ENCODE measurements at places on chromosomes 3 and 15.

DNA sequence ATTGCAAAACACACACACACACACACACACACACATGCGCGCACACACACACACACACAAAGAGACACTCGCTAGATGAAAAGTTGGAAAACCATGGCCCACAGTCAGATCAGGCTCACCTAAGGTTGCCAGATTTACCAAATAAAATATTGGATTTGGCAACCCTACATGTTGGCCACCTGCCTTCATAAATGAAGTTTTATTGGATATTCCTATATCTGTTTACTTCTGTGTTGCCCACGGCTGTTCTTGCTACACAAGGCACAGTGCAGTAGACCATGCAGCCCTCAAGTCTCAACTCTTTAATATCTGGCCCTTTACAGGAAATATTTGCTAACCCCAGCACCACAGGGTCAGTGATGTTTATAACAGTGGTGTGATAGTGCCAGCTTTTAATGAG, 445.0 kb upstream of the PROK2 start:
- DNase-seq: no peak

DNA sequence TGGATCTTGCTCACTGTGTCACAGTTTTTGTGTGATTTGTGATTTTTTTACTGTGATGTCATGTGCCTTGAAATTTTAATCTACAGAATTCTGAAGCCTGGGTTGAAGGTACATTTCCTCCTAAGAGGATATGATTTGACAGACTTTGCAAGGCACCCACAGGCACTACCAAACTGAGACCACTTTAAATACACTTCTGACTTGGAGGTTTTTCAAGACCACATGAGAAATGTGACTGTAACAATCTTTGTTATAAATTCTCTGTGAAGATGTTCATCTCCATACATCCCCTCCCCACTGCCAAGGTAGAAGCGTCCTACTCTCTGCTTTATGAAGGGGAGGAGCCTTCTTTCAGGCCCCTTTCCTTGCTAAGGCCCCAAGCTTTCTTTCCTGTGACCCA, 22.8 kb downstream of the UBXN7 start:
- DNase-seq: no peak

DNA sequence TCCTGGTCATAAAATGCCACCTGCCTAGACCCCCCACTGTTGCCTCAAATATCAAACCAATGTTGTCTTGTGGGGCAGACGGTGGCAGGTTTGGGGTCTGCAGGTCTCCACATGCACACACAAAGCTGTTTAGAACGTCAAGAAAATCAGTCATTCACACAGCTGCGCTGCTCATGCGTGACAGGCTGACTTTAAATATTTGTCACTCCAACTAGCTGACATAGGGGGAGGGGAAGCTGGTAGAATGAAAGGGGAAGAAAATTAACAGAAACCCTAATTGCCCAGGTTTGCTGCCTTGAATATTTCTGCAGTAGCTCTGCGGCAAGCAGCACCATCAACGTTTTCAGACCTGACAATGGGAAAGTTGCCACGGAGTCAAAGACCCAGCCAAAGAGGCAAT, 201.8 kb downstream of the ABHD5 start:
- no peak for DNase-seq

GRCh38 chr3:196638861-196639482, 522 bp upstream of the NRROS start:
- DNase-seq: no peak

DNA sequence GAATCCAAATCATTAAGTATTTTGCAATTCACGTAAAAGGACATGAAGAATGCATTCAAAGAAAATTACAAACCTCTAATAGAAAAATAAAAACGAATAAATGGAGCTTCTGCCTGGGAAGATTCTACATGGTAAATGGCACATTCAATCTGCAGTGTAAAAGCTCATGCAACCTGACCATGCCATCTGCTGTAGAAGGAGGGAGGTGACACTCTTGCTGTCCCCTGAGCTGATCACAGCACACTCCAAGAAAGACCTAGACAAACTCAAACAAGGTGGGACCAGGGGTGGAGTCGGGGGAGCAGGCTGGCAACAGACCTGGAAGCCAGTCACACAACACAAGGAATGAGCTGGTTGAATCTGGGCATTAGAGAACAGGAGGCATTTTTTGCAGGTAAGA, 101.8 kb downstream of the BDH1 start:
- DNase-seq: no peak

GRCh38 chr15:64216196-64216595, 53.4 kb upstream of the PPIB start:
- DNase-seq: no peak

DNA sequence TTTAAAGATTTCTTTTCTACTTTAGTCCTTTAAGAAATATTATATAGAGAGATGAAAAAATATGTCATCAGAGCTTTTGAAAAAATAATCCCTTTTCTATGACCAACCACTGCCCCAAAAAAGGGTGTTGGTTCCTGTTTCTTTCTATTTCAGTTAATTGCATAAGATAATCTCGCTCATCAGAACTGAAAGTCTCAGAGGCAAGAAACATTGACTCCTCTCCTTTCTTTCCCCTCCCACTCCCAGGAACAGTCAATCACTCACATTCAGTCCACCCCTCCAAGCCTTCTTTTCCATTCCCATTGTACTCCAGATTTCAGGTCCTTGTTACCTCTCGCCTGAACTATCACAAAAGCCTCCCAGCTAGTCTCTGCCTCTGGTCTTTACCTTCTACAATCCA, 153.7 kb upstream of the ABI3BP start:
- DNase-seq: no peak

DNA sequence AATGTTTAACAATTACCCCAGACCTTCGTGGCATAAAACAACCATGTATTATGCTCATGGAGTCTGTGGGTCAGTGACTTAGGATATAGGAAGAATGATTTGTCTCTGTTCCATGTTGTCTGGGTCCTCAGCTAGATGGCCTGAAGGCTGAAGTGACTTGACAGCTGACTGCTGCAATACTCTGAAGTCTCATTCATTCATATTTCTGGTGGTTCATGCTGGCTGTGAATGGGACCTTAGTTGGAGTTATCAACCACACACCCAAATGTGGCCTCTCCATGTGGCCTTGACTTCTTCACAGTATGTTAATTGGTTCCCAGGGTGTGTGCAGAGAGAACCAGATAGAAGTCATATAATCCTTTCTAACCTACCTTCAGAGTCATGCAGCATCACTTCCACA, 145.1 kb upstream of the BFSP2 start:
- DNase-seq: no peak

DNA sequence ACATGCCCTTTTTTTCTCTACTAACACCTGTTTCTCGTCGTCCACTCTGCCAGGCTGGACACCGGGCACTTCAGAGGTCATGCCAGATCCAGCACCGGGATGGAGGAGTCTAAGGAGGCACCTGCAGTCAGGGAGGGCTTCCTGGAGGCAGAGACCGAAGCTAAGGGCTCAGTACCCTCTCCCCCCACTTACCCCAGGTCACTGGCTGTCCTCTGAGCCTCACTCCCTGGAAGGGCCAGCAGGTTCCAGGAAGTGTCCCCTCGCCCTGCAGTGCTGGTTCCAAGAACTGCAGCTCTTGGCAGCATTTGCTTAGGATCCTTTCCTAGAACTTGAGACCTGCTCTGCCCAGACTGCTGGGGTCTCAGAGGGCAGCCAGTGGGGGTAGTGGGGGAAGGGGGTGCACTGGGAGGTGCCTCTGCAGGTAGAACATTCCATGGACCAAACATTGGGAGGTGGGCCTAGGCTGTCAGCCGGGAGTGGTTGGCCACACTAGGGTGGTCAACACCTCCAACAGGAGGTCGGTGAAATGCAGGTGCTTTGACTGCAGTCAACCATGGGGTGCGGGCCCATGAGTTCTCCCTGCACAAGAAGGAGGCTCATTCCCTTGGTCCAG, 11.3 kb downstream of the CISH start:
- no peak for DNase-seq

DNA sequence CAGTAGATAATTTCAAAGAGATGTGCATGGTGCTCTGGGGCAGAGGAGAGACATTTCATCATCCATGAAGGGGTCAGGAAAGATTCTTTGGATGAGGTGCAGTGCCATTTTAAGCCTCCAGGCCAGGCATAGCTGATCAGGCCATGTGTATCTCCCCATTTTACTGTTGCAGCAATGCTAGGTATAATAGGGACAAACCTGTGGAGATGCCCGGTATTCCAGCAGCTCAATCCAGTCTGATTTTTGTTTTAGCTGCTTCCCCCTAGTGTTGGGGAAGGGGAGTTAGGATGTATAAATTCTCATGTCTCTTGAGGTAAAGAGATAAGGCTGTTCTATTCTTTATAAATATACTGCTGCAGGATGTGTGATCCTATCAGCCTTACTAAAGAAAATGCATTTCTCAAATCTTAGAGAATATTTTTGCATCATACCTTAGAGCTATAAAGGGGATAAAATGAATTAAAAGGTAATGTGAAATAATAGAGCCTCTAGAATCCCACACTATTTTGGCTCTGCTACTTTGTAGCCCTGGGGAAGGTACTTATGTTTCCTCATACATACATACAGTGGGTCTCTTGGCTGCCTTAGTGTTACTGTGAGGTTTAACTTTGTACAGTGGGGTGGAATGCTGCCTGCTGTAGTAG, 5.2 kb downstream of the CDV3 start:
- DNase-seq: no peak

DNA sequence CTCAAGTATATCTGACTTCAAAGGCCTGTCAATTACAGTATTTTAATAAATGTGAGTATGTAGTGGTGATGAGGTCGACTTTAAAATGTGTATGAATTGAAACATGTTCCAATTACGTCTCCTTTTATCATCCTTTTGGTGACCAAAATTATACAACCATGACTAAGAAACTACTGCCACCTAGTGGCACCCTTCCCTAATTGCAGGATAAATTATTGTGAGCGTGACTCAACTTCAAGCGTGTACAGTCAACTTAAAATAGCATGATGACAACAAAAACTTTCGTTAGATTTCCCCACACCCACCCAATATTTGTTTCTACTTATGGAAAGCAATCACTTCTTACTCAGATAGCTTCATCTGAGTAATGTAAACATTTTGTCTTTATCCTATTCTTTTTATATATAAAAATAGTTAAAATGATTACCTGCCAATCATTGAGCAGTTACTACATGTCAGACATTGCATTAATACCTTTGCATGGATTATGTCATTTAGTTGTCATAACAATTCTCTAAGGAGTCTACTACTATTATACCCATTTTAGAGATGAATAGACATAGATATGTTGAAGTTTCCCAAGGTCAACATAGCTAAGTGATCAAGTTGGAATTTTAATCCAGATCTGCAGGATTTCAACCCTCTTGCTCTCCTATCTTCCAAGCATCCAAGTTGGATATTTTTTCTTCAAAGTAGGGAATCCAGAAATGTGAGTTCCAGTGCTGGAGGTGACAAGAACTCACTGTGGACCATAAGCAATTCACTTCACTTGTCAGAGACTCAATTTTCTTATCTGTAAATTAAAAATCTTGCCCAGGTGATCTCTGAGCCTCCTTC, 106.0 kb downstream of the MEX3B start:
- no peak for DNase-seq

GRCh38 chr3:56133423-56133822, 334.8 kb downstream of the ERC2 start:
- no peak for DNase-seq

DNA sequence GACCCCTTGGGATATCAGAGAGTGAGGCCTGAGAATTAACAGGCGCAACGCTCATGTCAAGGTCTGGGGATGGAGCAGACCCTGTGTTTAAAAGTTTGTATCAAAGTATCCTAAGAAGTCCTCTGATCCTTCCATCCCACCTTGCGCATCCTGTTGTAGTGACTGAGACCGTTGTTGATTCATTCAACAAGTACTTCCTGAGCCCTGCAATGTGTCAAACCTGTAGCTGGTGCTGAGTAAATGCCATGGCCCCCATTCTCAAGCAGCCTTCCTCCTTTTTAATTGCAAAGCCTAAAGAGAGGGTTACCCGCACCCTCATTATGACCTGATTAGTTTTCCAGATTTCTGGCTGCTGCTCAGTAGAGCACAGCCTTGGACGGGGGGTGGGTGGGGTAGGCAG, 46.4 kb downstream of the RPLP1 start:
- DNase-seq: no peak

- DNase-seq: no peak
These were observed 149.8 kb downstream of the ZNF385D start for GRCh38 chr3:21601178-21601577.

GRCh38 chr15:68370768-68371151, 61.2 kb downstream of the ITGA11 start:
- DNase-seq: no peak

GRCh38 chr3:123626881-123627280, 42.0 kb upstream of the HACD2 start:
- DNase-seq: no peak

DNA sequence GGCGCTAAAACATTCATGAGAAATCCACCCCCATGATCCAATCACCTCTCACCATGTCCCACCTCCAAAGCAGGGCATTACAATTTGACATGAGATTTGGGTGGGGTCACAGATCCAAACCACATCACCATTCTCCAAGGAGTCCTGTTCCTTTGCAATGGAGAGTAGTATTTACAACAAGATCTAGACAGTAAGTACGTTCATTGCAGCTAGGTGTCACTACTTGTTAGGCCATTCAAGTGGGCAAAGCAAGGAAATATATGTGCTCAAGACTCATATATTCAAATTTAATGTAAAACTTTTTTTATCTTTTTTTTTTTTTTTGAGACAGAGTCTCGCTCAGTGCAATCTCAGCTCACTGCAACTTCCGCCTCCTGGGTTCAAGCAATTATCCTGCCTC, 79.3 kb downstream of the AQP9 start:
- DNase-seq: no peak

- DNase-seq: no peak
These were observed 2.2 kb downstream of the ICE2 start for GRCh38 chr15:60476713-60477112.

- no peak for DNase-seq
These were observed 331.1 kb downstream of the TBC1D5 start for GRCh38 chr3:17411157-17411877.

DNA sequence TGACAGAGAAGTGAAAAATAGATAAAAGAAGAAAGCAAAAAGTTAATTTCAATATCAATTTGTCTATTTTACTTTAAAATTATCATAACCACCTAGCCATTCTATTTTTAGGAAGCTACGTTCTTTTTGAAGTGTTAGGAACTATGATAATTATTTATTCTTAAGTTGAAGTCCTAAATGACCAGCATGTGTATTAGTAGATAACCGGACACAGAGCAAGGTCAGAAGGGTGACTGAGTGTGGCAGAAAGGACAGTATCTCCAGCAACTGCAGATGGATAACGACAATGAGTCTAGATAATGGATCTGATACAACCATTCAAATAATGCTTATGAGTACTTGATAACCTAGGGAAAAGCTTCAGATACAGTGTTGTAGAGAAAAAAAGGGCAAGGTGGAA, 198.0 kb downstream of the PDE8A start:
- no peak for DNase-seq

GRCh38 chr15:68725736-68726135, 95.0 kb downstream of the ANP32A start:
- DNase-seq: no peak

- DNase-seq: no peak
These were observed 20.8 kb downstream of the NBEAL2 start for GRCh38 chr3:47000198-47000815.

DNA sequence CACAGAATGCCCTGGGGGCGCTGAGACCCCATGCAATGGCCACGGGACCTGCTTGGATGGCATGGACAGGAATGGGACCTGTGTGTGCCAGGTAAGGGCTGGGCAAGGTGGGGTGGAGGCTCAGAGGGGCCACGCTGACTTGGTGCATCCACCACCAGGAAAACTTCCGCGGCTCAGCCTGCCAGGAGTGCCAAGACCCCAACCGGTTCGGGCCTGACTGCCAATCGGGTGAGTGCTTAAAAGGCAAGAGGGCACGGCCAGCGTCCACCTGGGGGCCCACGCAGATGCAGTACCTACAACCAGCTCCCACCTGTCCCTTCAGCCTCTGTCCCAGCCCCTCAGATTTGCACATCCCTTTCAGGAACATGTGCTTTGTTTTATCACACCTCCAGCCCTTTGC, 6.9 kb downstream of the STAB1 start:
- DNase-seq: no peak
